ENCODE measurements at places on chromosomes 16 and 17.
A peak's percentile ranks its signal among the peaks of the same experiment; 100 is the strongest.

- DNase-seq: no peak
Measured at GRCh38 chr17:14630046-14630445, 329.2 kb downstream of the HS3ST3B1 start.

- no peak for DNase-seq
Measured at GRCh38 chr17:81741594-81742452, 29.7 kb downstream of the SLC25A10 start.

GRCh38 chr17:18377437-18378204 is at the start of gene EVPLL:
TSS of gene EVPLL (plus strand) at chr17:18377778. CDS start at chr17:18380938, 3,160 bp downstream.
- no peak for DNase-seq

GRCh38 chr16:27228045-27228444 is 24.7 kb downstream of the KDM8 start:
- DNase-seq: no peak

- DNase-seq: no peak
Measured at GRCh38 chr16:5019775-5020174, 14.0 kb downstream of the NAGPA start.

DNA sequence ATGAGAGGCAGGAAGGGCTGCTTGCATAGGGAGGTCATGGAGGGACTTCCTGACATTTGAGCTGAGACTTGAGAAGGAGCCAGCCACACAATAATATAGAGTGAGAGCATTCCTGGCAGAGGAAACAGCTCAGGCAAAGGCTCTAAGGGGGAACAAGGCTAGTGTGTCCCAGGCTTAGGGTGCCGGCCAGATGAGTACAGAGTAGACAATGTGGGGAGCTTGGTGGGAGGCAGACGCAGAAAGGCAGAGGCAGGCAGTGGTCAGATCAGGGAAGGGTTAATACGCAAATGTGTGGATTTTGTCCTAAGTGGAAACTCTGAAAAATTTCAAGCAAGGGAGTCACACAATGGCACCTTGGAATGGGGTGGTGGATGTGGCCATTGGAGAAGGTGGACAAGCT is 31.3 kb downstream of the CD300LB start:
- no peak for DNase-seq

GRCh38 chr17:17424552-17424951 is 52.2 kb upstream of the MED9 start:
- no peak for DNase-seq

- DNase-seq: no peak
Measured at GRCh38 chr17:2237950-2238349, 65.6 kb downstream of the SMG6 start.

GRCh38 chr17:49130891-49131290 is 1.7 kb upstream of the B4GALNT2 start:
- no peak for DNase-seq

- DNase-seq: no peak
Measured at GRCh38 chr16:68086336-68086841, 1.2 kb downstream of the NFATC3 start.

DNA sequence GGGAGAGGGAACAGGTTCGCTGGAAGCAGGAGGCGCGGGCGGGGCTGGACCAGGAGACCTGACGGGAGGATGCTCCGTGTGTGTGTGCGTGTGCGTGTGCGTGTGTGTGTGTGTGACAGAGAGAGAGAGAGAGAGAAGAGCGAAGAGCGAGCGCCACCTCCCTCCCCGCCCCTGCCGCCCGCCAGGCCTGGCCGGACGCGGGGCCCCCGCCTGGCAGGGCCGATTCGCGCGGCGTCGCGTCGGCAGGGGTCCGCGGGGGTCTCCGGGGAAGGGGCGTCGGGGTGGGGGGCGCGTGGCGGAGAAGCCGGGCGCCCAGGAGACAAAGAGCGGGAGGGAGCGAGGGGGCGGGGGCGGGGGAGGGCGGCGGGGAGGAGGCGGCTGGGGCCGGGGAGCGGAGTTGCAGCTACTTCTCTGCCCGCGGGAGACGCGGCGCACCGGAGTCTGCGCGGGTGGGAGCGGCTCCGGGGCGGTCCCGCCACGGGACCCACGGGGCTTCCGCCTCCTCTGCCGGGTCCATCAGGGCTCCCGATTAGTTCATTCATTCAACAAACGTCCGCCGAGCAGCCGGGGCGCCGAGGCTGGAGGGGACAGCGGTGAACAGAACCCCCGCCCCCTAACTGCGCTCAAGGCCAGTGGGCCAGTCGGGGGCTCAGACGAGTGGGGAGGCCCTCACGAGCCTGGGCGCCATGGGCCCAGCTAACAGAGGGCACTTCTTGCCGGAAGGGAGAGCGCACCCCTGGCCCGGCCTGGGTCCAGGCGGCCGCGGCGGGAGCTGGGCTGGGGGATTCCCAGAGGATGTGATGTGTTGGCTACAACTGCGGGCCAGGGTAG is at the start of gene SAMD14:
SAMD14 (minus strand) TSS at position 433 of the 831 bp plus-strand sequence. CDS start 5,201 bp downstream, outside the sequence.
- no peak for DNase-seq

- no peak for DNase-seq
Measured at GRCh38 chr16:73048292-73049080, 558 bp upstream of the ZFHX3 start.

GRCh38 chr16:10997485-10997884 is 53.1 kb downstream of the CLEC16A start:
- DNase-seq: no peak

GRCh38 chr17:79715943-79716797 is 14.6 kb upstream of the ENPP7 start:
- DNase-seq: no peak

DNA sequence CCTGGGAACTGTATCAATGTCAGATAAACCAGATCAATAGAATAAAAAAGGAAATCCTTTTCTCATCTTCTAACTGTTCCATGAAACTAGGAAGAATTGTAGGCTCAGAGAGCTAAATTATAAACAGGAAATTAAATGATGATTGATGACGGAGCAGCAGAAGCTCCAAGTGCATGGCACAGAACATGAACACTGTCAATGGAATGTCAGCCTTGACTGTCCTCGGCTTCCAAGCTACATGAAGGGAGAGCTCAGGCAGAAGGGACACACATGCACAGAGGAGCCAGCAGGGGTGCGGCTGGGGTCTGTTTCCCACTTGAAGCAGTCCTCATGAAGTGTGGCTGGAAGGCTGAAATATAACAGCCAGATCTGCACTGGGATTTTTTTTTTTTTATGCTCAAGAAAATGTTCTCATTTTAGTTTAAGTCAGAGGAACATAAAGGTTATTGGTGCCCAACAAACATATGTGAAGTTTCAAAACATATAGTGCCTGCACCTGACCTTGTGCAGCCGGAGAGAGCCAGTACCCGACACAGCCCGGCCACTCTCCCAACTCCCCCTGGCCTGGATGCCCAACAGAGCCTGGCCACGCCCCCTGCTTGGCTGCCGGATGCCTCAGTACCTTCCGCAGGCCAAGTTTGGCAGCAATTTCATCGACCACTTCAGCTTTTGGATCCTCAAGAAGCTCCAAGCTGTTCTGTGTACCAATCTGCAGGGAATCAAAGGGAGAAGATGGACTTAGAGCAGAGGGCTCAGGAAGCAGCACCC is 37.0 kb downstream of the NPLOC4 start:
- no peak for DNase-seq

DNA sequence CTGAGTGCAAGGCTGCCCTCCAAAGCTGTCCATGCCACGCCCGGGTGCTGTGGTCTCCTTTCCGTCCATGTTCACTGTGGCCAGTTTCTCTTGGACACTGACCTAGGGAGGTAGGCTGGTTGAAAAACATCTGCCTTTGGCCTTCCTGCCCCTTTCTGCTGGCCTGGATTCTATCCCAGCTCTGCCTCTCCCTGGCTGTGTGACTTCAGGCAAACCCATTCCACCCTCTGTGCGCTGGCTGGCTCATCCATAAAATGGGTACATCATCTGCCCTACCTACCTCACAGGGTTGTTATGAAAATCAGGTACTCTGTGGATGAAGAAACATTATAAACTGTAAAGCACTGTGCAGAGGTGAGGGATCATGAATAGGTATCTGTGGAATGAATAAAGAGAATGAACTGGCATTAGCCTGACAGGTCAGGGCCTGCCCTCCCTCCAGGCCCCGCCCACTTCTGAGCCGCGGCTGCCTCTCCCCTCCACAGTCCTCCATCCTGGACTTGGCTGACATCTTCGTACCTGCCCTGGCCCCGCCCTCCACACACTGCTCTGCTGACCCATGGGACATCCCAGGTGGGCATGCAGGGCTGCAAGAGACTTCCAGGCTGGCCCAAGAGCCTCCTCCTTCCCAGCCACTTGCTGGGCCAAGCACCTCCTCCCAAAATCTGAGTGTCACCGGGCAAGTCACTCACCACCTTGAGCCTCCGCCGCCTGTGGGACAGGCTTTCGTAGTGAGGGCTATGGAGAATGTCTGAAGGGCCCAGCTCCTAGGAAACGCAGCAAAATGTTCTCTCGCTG is 7.0 kb upstream of the SPATA20 start:
- DNase-seq: no peak

- peak; percentile 49 for DNase-seq
Measured at GRCh38 chr17:80761110-80761871, 216.7 kb downstream of the RPTOR start.

- DNase-seq: no peak
Measured at GRCh38 chr17:8212312-8213180, 2.2 kb upstream of the AURKB start.

- DNase-seq: no peak
Measured at GRCh38 chr16:25176136-25176535, 40.6 kb upstream of the AQP8 start.

DNA sequence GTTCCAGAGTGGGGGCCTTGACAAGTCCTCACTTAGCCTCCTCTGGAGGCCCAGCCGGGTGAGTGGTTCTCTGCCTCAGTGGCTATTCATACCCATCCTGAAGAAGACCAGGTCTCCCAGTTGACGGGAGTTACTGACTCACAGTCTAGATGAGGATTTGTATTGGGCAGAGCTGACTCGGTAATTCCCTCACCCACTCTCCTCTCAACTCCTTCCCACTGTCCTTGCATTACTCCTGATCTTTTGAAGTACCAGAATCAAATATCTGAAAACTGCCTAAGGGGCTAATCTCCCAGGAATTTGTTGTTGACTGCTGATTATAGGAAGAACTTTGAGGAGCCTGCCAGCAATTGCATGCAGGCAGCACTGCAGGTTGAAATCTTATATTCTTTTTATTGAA is 14.2 kb downstream of the SAP30BP start:
- DNase-seq: no peak

DNA sequence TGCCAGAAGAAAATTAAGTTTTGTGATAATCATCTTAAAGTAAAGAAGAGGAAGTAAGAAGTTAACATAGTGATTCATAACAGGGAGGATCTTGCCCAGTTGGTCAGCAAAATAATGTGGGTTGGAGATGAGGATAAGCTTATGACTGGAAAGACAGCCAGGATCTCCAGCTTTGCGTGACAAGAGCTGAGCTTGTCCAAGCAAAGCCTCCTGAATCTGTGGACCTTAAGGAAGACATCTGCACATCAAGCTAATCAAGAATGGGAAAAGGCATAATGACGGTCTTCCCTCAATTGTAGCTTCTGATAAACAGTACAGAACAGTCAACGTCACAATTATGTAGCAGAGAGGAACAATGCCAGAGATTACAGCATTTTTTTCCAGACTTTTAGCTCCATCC is 744.7 kb upstream of the GOT2 start:
- no peak for DNase-seq

DNA sequence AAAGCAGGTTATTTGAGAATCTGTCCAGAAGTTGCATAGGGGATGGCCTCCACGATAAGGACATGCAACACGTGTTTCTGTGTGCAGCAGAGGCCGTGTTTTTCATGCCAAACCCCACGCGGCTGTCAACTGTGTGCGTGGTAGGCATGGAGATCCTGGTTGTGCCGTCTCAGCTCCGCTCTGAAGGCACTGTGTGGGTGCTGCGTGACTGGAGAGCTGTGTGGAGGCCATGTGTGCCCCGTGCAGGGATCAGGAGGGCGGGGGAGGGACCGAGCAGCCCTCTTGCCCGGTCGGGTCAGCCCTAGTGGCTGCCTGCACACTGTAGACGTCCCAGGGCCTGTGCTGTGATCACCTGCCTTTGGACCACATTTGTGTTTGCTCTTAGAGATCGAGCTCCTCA is 74.5 kb downstream of the SEC14L1 start:
- DNase-seq: no peak

DNA sequence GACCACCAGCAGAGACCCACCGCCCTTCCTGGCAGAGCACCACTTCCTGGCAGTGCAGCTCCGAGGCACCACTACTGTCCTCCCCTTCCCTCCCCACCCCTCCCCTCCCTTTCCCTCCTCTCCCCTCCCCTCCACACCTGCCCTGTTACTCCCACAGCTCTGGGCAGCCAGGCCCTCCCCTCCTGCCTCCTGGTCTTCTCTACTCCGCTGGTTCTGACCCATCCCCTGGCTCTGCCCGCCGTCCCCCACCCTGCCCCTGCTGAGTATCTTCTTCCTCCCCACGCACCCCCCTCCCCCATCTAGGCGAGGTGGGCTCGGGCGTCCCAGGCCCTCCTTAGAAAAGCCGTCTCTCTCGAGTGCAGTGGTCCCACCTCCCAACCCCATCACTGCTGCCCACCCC is 77.7 kb downstream of the AMFR start:
- no peak for DNase-seq

DNA sequence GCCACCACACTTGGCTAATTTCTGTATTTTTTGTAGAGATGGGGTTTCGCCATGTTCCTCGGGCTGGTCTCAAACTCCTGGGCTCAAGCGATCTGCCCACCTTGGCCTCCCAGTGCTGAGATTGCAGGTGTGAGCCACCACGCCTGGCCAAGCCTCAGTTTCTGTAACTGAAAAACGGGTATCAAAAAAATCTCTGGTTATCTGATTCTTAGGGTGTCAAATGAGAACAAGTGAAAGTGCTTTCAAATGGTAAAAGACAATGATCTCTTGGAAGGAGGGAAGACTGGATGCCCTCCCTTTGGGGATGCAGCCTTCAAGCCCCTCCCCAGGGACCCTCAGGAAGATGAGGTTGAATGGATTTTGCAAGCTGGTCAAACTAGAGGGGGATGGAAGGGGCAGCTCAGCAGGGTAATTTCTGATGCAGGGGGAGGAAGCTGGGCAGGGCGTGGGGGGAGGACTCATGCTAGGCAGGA is 22.3 kb downstream of the ARHGAP23 start:
- no peak for DNase-seq
